ENCODE measurements at places on chromosomes 16 and 17.

GRCh38 chr17:40124279-40125141 lies 2.7 kb downstream of the MSL1 start:
- no peak for DNase-seq

- DNase-seq: no peak
These were observed 1.9 kb downstream of the KRTAP4-11 start for GRCh38 chr17:41116297-41116696.

GRCh38 chr16:20676268-20676825 lies 21.1 kb downstream of the ACSM1 start:
- DNase-seq: no peak

DNA sequence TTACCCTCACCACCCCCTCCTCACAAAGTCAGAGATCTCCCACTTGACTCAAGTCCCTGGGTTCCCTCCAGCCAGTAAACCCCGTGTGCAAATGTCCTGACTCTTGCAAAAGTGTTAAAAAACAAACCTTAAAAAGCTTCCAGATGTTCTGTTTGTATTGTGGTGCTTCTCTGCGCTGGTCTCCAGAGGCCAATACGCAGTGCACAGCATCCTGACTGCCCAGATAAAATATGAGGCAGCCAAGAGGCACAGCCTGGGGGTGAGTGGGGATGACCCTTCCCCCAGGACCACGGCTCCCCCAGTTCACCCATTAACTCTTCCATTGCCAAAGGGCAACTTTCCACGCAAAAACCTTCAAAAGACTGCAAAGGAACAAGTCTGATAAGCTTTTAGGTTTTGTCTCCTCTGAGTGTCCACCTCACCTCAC lies 291.8 kb downstream of the SOX9 start:
- no peak for DNase-seq

- no peak for DNase-seq
These were observed 205.2 kb upstream of the CHMP6 start for GRCh38 chr17:80786470-80786869.

DNA sequence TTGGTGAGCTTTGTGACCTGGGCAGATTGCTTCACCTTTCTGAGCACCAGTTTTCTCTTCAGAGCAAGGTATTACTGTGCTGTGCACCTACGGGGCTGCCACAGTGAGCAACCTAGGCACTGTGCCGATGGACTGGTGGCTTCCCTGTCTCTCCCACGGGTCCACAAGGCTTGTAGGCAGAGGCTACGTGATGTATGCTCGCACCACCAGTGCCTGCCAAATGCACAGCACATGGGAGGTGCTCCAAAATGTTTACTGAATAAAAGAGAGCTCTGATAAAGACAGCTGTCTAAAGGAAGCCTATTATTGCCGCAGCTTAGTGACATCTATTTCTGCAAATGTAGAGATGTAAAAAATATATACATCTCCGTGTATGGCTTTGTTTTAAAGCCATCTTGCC lies 139.2 kb downstream of the CDK5R1 start:
- no peak for DNase-seq

- no peak for DNase-seq
These were observed 49.4 kb upstream of the CDC42EP4 start for GRCh38 chr17:73360961-73361761.

DNA sequence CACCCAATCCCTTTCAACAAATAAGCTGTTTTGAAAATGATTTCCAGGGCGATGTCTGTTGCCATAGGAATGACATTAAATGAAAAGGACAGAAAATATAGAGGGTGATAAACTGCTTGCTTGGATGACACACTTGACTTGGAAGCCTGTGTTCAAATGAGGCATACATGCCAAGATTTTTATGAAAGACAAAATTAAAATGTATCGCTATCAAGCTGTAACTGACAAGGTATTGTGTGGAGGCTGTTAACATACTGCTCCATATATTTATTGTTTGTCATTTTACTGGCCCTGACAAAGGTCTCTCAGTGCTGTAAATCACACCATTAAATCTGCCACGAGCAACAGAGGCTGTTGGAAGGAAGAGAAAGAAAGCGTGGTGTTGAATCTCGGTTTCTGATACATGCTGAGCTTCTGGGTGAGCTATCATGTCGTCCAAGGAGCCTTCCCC lies 456.2 kb upstream of the SALL1 start:
- no peak for DNase-seq

- DNase-seq: no peak
These were observed 32.2 kb upstream of the SRCIN1 start for GRCh38 chr17:38637951-38638350.

DNA sequence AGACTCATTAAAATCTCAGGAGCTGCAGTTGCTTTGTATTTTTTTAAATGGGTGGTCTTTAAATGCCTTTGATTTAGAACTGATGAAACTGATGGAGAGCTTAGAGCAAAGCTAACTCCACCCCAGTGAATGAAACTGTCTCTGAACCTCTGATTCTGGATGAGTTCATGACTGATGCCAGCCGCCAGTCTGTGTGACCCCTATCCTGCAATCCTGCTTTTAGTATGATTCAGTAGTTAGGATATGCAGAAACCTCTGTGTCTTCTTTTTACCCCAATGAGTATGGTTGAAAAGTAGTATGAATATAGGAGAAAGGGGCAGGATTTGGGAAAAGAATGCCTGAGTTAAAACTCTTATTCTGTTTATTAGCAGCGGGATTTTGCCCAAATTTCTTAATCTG lies 12.3 kb upstream of the SALL1 start:
- no peak for DNase-seq

Measured in activated naive CD4-positive, alpha-beta T cell (primary cell).